ENCODE measurements at places on chromosomes 12 and 14.

GRCh38 chr14:74324931-74325361 lies 22.2 kb upstream of the ABCD4 start:
- DNase-seq, result peak; percentile 10

DNA sequence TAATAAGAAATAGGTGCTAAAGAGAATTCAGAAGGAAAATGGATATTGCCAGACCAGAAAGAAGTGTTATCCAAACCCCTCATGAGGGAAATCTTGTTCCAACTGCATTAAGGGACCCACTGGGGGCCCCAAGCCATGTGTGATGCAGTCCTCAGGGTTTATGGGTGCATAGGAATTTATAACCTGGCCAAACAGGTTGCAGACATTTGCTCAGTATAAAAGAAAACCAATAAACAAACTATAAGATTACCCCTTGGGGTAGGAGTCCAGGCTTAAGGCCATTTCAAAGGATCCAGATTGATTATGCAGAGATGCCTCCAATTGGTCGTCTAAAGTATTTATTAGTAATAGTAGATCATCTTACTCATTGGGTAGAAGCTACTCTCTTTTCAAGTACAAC lies 240.9 kb upstream of the DIO3 start:
- DNase-seq, result no peak

GRCh38 chr12:42180990-42181596 lies 36.4 kb upstream of the GXYLT1 start:
- no peak for DNase-seq

GRCh38 chr12:114852976-114853529 lies 169.1 kb upstream of the TBX3 start:
- no peak for DNase-seq

- no peak for DNase-seq
These were observed 19.8 kb downstream of the HVCN1 start for GRCh38 chr12:110669193-110669502.

GRCh38 chr12:85603556-85603955 lies 232.7 kb downstream of the RASSF9 start:
- no peak for DNase-seq

DNA sequence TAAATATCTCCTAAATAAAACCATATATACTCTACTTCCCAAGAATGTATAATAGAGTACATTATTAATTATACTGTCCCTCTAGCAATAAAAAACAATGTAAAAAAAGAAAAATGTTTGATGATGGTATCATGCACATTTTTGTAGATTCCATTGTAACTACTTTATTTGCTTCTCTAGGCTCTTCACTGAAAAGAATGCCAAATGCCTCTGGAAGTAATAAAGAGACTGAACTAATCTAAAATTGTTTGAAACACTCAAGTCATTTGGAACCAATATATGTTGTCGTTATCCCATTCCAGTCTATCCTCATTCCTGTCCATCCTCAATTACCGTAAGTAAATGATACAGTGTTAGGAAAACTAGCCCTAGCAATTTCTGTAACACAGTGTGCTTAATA lies 233.6 kb downstream of the C12orf50 start:
- no peak for DNase-seq

GRCh38 chr12:41467591-41468325 lies 279.6 kb downstream of the PDZRN4 start:
- DNase-seq, result no peak

- no peak for DNase-seq
These were observed 33.7 kb downstream of the FOS start for GRCh38 chr14:75312341-75312740.

DNA sequence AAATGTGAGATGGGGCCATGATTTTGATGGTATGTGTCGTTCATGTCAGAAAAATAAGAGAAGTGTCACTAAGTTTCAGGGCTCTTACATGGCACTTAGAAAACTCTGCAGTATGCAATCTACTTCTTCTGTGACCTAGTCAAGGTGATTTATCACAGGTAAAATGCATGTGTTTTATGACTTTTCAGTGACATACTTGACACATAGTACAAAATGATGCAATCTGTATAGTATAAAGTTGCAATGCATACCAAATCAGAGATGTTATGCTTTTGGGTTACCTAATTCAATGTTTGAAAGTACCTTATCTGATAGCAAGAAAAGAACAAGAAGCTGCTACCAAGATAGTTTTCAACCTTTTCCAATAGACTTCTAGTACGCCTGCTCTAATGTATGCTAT lies 21.9 kb upstream of the ARHGAP5 start:
- DNase-seq, result no peak

GRCh38 chr12:52603314-52603713 lies 2.1 kb upstream of the KRT72 start:
- DNase-seq, result no peak

- no peak for DNase-seq
These were observed 17.6 kb downstream of the PHLDA1 start for GRCh38 chr12:76014007-76014406.

DNA sequence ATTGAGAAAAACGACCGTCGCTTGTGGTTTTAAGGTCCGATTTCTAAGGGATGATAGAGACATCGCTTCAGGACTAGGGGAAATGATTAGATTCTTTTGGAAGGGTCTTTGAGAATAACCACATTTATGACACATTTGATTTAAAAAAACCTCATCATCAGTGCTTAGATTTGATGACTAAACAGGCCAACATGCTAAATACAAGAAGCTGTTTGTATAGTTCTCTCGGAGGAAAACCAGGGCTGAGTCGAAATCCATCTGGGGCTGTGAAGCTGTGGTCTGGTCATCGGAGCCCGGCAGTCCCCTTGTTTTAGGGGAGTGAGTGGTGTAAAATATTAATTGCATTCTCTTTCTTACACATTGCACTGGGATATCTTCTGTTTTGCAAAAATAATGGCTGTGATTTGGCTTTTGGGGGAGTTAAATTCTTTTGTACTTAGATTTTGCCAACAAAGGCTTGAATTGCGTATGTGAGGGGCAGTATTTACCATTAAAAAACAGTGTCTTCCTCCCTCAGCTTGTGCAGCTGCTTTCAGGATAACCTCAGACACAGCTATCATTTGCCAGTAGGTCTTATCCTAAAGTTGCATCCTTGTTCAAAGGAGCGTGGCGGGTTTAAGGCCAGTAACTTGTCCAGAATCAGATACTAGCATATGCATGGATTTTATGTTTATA lies 550 bp downstream of the GNG2 start:
- no peak for DNase-seq

DNA sequence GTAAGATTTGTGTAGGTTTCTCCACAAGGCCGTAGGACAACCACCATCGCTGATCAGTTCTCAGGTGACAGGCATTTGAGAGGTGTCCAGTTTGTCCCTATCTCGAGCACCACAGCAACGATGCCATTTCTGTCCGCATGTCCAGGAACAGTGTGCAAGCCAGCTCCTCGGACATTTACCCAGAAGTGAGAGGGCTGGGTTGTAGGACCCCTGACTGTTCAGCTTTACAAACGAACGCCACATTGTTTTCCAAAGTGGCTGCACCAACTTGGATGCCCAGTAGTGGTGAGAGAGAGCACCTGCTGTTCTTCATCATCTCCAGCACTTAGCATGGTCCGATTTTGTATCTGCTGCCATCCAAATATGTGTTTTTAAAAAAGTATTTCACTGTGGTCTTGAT lies 38.6 kb downstream of the CYP46A1 start:
- DNase-seq, result no peak

GRCh38 chr14:102828151-102828550 lies 50.9 kb downstream of the TRAF3 start:
- no peak for DNase-seq

- no peak for DNase-seq
These were observed 173.5 kb upstream of the FRMD6 start for GRCh38 chr14:51478175-51478621.

GRCh38 chr14:51004801-51005526 lies 60.7 kb upstream of the PYGL start:
- DNase-seq, result no peak

- DNase-seq, result no peak
These were observed 43.5 kb downstream of the FLRT2 start for GRCh38 chr14:85573406-85573805.

Data from activated CD4-positive, alpha-beta T cell treated with anti-CD3 and anti-CD28 coated beads, Interleukin-10, Interleukin-2, amounts not matched to agents 100 ng/mL and 50 ng/mL, durations not matched to agents 16 hours and 8 hours (primary cell).